ENCODE measurements at places on chromosomes 5 and 9.

DNA sequence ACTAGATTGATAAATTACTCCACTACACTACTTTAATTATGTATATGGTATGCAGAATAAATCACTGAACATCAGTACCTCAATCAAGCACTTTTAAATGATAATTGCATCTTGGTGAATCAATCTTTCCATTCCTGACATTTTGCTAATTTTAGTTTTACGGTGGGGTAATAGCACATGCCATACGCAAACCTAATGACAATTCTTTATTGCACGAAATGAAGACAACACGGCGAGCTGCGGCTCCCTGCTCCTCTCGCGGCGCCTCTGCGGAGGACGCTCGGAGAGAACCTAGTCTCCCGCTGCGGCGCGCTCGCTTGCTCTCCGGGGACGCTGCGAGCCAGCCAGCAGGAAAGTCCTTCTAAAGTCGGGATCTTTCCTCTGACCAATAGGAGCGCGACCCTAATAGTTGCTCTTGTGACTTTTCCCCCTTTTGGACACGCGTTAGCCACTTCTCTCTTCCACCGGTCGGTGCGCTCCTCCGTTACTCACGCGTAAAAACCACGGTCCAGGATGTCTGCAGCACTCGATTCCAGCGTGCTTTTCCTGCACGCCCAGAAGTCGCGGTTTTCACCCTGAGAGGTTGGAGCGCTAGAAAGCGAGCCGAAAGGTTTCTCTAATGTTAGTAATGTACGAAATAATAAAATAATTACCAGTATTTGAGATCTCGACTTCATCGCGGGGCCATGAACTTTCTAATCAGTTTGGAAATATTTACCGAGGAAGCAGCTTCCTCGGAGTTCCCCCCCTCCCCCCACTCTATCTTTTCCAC is 1.0 kb upstream of the MEF2C start:
- peak; percentile 71 for DNase-seq

DNA sequence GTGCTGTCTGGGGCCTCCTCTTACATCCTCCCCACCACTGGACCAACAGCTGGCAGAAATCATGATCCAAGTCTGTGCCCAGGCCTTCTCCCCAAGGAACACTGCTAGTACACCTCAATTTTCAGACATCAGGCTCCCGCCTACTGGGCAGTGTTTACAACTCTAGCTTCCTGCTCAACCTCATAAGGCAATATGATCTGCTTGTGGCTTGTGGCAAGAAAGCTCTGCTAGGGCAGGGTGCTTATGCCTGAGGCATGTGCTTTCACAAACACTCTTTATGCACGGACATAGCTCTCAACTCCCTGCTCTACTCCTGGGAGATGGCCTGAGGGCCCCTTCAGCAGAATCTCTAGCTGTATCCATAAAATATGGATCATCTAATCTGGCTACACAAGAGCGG is 32.5 kb downstream of the SH3TC2 start:
- no peak for DNase-seq

DNA sequence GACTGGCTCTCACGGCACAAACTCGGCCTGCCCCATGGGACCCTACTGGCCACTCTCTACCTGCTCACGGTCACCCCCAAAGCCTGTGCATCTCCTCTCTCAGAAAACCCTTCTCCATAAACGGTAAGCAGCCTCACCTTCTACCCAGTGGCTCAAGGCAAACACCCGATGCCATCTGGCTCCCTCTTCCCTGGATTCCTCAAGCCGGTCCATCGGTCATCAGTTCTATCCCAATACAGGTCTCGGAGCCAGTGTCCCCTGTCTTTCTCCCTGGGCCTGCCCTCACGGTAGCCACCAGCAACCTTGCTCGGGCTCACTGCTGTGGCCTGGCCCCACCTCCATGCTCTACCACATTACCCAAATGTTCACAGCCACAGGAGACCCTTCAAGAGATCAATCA is 134.1 kb downstream of the ROR2 start:
- DNase-seq = no peak

GRCh38 chr5:75536694-75537360 is 25.1 kb downstream of the POLK start:
- DNase-seq = no peak

GRCh38 chr5:19903611-19904010 is 84.4 kb downstream of the CDH18 start:
- DNase-seq = no peak

- no peak for DNase-seq
Observed at GRCh38 chr9:28287455-28287854, 714.2 kb upstream of the C9orf72 start.

DNA sequence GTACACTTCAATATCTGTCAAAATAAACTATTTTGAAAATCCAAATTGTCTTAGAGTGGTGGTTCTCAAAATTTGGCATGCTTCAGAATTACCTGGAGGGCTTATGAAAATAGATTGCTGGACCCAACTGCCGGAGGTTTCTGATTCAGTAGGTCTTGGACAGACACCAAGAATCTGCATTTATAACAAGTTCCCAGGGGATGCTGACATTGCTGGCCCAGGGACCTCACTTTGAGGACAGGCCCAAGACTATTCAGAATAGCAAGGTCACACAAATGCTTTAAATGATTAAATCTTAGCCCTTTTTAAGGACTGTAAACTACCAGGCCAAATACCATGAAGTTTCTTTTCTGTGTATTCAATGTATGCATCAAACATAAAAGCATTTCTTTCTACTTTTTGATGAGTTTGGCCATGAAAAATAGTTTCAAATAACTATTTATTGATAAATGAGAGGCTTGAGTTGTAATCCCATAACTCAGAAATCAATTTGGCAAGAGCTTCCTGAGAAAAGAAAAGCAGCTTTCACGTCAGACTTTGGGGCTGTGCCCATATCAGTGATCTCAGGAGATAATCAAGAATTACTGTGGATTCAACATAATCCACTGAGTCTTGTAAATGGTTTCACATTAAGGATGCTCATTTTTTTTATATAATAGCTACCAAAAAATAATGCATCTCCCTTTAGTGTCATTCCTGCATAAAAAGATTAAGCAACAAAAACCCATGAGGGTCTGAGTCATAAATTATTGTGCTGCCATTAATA is 191.4 kb downstream of the FRMD3 start:
- no peak for DNase-seq

DNA sequence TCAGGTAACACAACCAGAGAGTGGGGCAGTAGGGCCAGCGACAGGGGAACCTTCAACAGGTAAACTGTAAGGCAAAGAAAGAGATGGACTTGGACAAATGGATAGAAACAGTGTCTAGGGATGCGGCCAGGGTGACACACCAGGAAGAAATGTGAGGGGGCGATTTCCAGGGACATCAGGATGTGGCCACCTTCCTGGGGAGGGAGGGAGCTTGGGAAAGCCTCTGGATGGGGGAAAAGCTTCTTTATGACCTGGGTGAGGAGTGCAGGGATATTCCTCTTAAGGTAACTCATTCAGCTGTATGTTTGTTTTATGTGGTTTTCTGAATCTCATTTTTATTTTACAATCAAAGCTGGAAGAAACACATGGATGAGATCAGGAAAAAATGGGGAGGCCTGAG is 11.9 kb upstream of the NXNL2 start:
- DNase-seq = no peak

- DNase-seq = no peak
Observed at GRCh38 chr5:102545175-102545574, 46.4 kb upstream of the SLCO6A1 start.

DNA sequence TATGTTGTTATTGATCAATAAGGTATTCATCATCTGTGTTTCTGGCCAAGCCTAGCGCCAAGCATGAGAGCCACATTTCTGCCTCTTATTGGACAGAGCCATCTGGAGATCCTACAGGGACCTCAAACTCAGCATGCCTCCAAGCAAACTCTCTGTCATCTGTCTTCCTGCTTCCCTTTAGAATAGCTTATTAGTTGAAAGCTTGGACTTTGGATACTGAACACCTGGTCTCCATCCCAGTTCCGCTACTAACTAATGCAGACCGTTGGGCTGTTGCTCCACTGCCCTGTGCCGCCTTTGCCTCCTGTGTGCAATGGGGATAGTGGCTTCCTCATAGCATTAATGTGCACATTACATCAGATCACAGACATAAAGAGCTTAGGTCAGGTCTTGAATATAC is 65.5 kb downstream of the MAP1B start:
- DNase-seq = no peak

DNA sequence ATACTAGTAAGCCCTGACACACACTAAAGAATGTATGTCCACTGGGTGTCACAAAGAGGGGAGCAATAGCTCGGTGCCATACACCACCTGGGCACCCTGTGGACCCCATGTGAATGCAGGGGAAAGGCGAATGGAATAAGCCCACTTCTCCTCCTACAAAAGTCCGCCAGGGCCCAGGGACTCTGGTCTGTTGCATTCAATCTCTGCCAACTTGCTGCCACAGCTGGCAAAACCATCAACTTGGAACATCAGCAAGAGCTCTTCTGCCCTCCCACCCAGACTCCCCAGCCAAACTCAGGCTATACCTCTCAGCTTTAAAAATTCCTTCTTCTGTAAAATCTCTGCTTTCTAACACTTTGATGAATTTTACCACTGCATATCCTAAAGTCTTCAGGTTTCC is 54.5 kb downstream of the PFDN1 start:
- no peak for DNase-seq

DNA sequence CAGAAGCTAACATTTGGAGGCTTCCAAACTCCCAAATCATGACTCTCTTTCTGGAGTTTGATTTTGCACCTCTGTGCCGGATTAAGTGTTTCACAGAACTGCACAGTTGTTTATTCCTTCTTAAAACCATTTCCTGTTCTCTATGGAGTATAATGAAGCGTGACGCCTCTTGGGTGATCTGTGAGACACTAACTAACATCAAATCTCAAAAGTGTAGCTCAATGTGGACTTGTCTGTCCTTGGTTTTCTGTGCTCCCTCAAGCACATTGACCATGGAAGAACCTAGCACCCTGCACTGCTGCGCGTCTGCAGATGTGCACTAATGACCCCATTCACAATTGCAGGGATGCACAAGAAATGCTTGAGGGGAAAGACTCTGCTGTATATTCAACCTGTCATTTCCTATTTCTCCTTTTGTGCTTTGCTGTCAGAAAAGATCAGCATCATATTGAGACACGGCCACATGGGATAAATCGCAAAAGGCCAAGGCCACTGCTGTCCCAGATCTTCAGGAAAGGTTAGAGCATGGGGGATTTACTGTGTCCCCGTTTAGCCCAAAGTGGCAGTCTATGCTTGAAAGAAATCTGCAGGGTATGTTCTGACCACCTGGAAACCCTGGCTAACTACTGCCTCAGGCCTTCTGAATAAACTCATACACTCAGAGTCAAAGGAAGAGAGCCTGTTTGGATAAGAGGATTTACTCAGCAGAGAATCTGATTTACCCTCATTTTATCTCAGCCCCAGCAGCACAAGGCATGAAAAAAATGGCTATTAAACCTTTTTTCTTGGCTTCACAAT is 109.6 kb downstream of the BAAT start:
- no peak for DNase-seq

- DNase-seq = no peak
Observed at GRCh38 chr9:20250791-20251190, 371.5 kb downstream of the MLLT3 start.

DNA sequence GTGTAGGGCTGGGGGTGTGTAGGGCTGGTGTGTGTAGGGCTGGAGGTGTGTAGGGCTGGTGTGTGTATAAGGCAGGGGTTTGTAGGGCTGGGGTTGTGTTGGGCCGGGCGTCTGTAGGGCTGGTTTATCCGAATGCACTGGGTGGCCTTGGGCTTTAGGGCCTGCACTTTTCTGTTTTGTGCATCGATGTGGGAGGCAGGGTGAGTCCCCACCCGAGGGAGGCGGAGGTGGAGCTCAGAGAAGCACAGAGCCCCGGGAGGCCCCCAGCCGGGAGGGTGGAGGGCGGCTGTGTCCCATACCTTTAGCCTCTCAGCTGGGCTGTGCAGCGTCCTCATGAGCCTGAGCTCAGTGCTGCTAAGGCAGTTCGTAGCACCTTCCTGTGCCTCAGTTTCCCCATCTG is 13.5 kb downstream of the COL5A1 start:
- no peak for DNase-seq

GRCh38 chr9:38339087-38339486 is 53.4 kb upstream of the ALDH1B1 start:
- peak; percentile 2 for DNase-seq

DNA sequence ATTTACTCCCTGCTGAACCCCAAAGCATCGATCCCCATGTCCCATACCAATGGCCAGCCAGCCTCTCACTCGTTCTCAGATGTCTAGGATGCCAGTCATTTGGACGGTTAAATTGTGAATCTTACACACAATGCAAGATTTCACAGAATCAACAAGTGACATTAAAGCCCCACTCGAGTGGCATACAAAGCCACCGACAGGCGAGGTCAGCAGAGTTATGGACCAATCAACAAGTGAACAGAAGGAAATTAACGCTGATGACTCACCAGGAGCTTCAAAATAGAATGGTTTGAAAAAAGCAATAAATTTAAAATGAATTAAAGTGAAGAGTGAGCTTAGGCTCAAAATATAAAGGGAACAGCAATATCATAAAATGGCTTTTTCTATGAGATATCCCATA is 8.2 kb upstream of the RUFY1 start:
- no peak for DNase-seq

DNA sequence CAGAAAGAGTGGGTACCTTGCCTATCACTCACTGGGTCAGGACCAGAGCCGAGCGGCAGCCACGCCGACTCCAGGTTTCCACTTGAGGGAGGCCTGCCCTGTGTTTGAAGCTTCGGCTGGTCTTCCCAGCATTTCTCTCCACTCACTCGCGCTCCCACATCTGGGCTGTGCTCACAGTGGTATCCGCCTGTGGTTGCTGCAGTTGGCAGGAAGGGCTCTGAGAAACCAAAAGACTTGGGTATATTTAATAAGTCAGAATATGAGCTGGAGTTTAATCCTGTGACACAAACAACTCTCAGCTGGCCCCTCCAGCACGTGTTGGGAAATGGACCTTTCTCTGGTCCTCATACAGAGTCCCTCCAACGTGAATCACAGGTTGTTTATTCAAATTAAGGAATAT is 70.9 kb downstream of the SPRY4 start:
- DNase-seq = no peak

- DNase-seq = no peak
Observed at GRCh38 chr5:93891491-93892480, 150.4 kb upstream of the POU5F2 start.

- DNase-seq = peak; percentile 74
Observed at GRCh38 chr5:72878854-72879253, 62.4 kb downstream of the TNPO1 start.

DNA sequence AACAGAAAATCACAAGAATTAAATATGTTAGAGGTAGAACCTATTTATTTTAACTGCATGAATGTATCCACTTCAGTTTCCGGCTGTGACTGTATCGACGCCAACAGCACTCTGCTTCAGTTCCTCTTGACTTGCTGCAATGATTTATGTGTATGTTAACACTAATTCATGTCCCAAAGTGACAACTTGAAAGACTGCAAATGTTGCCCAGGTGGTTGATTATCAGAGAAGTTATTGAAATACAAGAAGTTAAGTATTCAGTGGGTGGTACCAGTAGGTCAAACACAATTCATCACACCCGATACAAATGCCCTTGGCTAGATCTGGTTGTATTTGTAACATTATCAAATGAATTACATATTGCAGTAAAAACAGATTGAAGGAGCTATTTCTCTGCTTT is 622.7 kb upstream of the CDH18 start:
- DNase-seq = no peak

- no peak for DNase-seq
Observed at GRCh38 chr5:15790446-15791018, 290.6 kb downstream of the FBXL7 start.
